ENCODE measurements at places on chromosomes 4 and X.

DNA sequence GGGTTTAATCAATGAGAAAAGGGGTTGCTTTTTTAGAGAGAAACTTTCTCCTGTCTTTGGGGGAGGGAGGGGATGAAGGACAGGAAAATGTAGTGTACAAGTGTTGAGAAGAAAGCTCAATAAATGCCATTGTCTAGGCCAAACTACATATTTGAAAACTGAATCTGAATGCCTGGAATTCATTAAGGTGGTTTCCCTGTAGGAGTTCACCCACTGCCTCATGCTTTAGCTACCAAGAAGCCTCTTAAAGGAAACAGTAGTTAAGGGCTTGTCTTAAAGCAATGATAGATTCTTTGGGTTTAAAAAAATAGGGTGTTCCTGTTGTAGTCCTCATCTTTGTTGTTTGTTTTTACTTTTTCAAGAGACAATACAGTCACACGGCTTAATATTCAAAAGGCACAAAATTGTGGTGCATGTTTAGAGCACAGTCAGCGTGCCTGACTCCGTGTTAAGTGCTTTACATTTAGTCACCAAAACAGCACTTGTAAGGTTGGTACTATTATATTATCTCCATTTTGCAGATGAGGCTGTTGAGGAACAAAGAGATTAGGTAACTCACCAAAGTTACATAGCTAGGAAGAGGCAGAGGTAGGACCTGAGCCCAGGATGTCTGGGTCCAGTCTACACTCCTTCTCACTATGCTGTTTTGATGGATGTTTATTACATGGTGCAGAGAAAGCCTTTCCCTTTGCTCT, 46.0 kb downstream of the FNIP2 start:
- peak; percentile 79 for DNase-seq

DNA sequence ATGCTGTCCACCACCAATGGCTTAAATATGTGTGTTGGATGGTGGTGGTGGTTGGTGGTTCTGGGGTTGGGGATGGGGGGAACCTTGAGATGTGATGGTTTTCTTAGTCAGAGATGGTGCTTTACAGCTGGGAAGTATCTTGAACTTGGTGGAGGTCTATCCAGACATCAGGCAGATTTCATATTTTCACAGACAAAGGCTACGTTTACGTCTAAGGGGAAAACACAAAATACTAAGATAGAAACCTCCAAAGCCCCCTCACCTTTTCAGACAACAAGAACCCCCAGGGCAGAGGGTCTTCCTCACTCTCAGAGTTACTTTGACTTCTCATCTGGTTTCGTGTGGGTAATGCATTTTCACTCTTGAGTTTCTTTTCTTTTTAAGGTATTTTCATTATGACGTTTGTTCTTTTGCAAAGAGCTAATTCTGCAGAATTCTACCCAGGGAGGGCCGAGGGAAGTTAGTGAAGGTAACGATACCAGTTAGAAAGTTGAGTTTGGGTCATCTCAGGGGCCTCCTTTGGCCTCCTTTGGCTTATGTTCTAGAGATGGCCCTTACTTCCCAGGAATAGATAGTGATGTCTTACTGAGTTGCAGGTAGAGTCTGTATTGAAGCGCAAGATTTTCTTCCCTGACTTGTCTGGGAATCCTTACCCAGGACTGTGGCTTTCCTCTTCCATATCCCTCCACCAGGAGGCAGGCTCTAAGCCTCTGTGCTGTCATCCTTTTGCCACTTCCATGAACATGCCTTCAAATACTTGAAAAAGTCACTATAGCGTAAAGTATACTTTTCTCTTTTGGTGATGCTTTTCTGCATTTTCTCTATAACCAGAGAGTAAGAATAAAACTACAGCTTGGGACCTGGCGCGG, 31.9 kb downstream of the RHOH start:
- DNase-seq, result no peak

DNA sequence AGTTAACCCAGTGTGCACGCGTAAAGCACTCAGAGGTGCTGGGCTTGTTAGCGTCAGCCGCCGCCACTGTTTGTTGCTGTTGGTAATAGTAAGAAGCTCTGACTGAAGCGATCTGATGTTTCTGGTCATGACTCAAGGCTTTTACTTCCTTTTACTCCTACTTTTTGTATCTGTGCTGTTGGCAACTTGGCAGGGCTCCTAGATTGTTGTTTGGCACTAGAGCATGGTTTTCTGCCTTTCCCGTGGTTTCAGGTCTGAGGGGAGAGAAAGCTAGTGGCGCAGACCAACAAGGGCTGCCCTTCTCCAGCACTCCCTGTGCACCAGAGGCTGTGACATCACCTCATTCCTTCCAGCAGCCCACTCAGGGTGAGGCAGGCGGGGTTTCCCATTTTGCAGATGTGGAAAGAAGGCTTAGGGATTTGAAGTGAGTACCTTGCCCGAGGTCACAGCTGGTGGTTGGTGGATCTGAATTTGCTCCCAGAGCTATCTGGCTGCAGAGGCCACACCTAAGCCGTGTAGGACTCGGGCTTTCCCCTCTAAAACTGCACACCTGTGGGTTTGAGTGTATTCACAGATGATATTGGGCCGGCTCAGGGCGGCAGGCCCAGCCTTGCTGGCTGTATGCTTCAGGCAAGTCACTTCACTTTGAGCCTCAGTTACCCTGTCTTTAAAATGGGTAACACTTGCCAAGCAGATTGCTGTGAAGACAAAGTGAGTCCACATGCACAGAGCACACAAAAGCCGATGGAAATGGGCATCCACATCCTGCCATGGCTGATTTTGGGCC, 51.2 kb upstream of the TADA2B start:
- peak; percentile 92 for DNase-seq

DNA sequence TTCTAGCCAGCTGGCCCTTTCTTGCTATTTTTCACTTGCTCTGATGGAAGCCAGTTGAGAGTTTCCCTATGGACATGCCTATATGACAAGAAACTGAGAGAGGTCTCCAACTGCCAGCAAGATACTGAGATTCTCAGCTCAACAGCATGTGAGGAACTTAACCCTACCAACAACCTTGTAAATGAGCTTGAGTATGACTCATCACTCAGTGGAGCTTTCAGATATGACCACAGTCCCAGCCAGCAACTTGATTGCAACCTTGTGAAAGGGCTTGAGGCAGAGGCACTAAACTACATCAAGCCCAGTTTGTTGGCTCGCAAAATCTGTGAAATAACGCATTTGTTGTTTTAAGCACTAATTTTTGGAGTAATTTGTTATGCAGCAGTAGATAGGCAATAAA, 175.8 kb downstream of the COMMD8 start:
- peak; percentile 86 for DNase-seq

DNA sequence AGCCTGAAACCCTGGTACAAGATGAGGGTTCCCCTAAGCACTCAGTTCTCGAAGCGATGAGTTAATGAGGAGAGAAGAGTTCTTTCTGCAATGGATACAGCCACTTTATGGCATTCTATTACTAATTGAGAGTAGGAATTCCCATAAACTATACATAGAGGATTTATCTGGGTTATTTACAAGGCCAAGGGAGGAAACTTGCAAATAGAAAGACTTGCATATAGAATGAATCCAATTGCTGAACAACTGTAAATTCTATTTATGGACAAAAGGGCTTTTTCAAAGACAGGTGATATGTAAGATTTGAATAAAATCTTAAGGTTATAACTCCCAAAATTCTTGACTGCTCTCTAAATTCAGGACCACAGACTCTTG, 182.2 kb downstream of the PPARGC1A start:
- DNase-seq, result no peak

GRCh38 chr4:113835005-113835404, 73.5 kb upstream of the CAMK2D start:
- peak; percentile 68 for DNase-seq

Data from astrocyte of the spinal cord (primary cell).